ENCODE measurements at places on chromosomes 2 and 18. TPM values are rescaled to one million over a fixed set of nuclear protein-coding genes. Genes with fewer than 3 reads are reported as not detected.

Gene SERPINB7
- 1.6 TPM for polyA plus RNA-seq

Gene TEX44
- not detected for polyA plus RNA-seq

Gene PLA2R1
- 0.79 TPM for polyA plus RNA-seq

Gene SERPINB4
- polyA plus RNA-seq = 1.0 TPM

Gene RALB
- 111 TPM for polyA plus RNA-seq

Gene HOXD4
- polyA plus RNA-seq = 0.12 TPM

All from lung (tissue), 17 donors.